ENCODE measurements at places on chromosomes 2 and 18.

GRCh38 chr2:203002054-203002821, 12.4 kb upstream of the NBEAL1 start:
- peak; percentile 88 for DNase-seq

DNA sequence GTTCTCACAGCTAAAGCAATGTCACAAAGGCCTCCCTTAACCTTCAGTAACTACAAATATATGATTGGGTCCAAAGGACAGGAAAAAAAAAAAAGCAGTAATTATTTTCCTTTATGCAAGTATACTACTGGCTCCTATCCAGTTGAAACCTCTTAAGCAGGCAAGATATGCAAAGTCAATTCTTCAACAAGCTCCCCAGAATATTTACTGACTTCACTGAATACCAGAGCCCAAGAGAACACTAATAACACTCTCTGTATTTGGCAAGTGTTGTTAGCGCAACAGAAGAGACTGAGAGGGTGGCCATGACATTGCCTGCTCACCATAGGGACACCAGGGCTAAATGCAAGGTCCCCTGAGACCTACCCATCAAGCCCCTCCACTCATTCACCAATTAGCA, 74.5 kb downstream of the AP1S3 start:
- no peak for DNase-seq

- DNase-seq, result no peak
Measured at GRCh38 chr2:134574611-134575330, 144.0 kb downstream of the TMEM163 start.

DNA sequence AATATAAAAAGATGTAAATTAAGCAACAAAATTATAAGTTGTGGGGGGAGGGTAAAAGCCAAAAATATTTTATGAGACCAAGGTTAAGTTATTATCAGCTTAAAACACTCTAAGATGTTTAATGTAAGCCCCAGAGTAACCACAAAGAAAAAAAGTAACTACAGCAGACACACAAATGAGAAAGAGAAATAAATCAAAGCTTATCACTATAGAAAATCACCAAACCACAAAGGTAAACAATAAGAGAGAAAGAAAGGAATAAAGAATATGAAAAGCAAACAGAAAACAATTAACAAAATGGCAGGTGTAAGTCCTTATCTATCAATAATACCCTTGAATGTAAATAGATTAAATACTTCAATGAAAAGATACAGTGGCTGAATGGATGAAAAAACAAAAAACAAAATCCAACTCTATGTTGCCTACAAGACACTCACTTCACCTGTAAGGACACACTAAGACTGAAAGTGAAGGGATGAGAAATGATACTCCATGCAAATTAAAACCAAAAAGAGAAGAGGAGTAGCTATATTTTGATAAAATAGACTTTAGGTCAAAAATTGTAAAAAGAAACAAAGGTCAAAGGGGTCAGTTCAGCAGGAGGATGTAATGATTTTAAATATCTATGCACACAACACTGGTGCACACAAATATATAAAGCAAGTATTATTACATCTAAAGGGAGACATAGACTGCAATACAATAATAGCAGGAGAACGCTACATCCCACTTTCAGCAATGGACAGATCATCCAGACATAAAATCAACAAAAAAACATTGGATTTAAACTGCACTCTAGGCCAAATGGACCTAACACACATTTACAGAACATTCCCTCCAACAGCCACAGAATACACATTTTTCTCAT, 80.7 kb downstream of the PTPN2 start:
- DNase-seq, result no peak

GRCh38 chr2:231877533-231878456, 48.4 kb downstream of the NPPC start:
- peak; percentile 87 for DNase-seq

- DNase-seq, result no peak
Measured at GRCh38 chr2:215207791-215208367, 69.5 kb upstream of the ABCA12 start.

- no peak for DNase-seq
Measured at GRCh38 chr2:140892436-140892835, 1238.4 kb downstream of the LRP1B start.

GRCh38 chr2:197378086-197378485, 56.7 kb downstream of the SF3B1 start:
- no peak for DNase-seq

GRCh38 chr2:239546541-239546940, 145.7 kb upstream of the HDAC4 start:
- no peak for DNase-seq

- DNase-seq, result no peak
Measured at GRCh38 chr18:72180689-72181088, 363.5 kb downstream of the CBLN2 start.

DNA sequence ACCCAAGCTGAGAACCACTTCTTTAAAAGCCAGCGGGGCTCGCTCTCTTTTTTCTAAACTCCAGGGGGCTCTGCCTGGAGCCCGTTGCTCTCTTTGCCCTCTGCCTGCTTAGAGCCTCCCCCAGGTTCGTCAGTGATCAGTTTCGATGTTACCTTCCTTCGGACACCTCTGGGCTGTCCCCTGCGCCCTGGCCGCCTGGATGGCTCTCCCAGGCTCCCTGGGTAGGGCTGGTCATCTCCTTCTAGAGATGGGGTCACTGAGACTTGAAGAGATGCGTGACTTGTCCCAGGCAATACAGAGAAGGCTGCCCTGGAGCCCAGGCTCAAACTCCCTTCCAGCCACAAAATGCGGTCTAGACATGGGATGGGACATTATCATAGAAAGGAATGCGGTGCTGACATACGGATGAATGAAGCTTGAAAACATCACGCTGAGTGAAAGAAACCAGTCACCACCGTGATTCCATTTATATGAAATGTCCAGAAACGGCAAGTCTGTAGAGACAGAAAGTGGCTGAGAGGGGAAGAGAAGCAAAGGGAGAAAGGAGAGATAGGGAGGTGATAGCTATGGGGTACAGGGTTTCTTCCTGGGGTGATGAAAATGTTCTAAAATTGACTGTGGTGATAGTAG, 14.6 kb downstream of the KCNF1 start:
- DNase-seq, result no peak

DNA sequence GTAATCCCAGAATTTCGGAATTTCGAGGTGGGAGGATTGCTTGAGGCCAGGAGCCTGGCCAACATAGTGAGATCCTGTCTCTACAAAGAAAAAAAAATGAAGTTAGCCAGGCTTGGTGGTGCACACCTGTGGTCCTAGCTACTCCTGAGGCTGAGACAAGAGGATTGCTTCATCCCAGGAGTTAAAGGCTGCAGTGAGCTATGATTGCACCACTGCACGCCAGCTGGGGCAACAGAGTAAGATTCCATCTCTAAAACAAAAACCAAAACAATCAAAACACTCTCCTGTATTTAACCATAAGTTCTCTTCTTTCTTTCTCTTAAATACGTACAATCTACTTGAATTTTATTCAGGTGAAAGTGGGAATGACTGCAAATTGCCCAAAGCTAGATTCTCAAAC, 33.8 kb upstream of the NEDD4L start:
- DNase-seq, result no peak

- no peak for DNase-seq
Measured at GRCh38 chr2:239253701-239254436, 147.0 kb downstream of the HDAC4 start.
